ENCODE measurements at places on chromosomes 6 and 20.
A peak's percentile ranks its signal among the peaks of the same experiment; 100 is the strongest.

GRCh38 chr6:42338744-42339222 lies 112.9 kb downstream of the TRERF1 start:
- no peak for DNase-seq

GRCh38 chr6:268394-268935 lies 23.8 kb upstream of the DUSP22 start:
- no peak for DNase-seq

DNA sequence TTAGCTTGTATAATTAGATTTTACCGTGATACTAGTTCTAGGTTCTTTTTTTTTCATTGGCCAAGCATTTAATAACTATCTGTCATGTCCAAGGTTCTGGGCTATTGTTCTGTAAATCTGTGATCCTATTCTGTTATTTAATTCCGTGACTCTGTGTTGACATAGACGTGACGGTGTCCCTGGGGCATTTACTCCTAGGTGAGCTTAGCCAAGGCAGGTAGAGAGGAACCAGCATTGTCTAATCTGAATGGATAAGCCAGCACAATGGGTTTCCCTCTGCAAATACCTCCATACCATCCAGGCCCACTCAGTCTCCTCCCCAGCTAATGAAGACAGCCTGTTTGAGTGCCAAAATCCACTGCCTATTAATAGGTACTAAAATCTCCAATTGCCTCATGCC lies 8.9 kb upstream of the CDSN start:
- DNase-seq, result no peak

DNA sequence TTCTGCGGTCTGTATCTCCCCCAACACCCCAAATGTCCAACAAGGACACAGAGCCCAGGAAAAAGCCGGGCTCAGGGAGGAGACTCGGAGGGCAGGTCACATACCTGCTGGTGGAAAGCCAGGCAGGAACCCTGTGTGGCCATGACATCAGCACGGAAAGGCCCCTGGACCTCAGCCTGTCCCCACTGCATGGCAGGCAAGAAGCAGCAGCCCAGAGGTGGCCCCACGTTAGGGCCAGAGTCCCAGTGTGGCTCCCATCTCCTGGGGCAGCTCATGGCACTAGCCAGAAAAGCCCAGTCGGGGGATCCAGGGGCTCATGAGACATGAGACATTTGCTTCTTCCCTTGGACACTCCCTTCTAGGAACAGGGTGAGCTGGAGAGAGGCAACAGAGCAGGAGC lies 258.7 kb downstream of the DLL1 start:
- peak; percentile 8 for DNase-seq

DNA sequence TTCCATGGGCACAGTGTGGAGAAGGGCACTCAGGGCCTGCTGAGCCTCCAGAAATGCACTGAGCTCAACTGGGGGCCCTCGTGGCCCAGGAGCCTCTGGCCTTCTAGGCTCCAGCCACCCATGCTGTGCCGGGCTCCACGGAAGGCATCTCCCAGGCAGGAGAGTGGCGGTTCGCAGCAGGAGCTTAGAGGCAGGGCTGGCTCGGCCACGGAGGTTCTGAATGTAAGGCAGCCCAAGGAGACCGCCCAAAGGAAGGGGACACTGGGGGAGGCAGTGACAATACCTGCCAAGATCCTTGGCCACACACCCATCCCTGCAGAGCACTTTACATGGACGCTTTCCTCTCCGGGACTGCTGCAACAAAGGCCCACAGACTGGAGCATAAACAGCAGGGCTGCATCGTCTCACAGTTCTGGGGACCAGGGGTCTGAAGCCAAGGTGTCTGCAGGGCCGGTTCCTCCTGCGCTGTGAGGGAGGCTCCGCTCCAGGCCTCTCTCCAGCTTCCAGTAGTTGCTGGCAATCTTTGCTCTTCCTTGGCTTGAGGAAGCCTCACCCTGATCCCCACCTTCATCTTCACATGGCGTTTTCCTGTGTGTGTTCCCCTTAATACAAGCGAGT lies 128.2 kb upstream of the CDH4 start:
- no peak for DNase-seq

GRCh38 chr6:100554228-100554627 lies 89.5 kb upstream of the SIM1 start:
- DNase-seq, result no peak

DNA sequence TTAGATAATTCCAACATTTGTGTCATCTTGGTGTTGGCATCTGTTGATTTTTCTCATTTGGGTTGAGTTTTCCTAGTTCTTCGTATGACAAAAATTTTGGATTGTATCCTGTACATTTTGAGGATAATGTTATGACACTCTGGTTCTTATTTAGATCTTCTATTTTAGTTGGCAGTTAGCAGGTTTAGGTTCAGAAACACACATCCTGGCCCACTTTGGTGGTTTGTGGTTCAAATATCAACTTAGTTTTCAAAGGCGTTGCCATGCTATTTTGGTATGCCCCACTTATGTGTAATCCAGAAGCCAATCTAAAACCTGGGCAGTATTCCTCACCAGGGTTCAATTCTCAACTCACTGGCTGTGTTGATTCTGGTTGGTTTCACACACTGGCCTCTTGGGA lies 68.2 kb downstream of the NOX3 start:
- DNase-seq, result no peak

- DNase-seq, result peak; percentile 51
These were observed 45.4 kb downstream of the EZR start for GRCh38 chr6:158773581-158774449.

DNA sequence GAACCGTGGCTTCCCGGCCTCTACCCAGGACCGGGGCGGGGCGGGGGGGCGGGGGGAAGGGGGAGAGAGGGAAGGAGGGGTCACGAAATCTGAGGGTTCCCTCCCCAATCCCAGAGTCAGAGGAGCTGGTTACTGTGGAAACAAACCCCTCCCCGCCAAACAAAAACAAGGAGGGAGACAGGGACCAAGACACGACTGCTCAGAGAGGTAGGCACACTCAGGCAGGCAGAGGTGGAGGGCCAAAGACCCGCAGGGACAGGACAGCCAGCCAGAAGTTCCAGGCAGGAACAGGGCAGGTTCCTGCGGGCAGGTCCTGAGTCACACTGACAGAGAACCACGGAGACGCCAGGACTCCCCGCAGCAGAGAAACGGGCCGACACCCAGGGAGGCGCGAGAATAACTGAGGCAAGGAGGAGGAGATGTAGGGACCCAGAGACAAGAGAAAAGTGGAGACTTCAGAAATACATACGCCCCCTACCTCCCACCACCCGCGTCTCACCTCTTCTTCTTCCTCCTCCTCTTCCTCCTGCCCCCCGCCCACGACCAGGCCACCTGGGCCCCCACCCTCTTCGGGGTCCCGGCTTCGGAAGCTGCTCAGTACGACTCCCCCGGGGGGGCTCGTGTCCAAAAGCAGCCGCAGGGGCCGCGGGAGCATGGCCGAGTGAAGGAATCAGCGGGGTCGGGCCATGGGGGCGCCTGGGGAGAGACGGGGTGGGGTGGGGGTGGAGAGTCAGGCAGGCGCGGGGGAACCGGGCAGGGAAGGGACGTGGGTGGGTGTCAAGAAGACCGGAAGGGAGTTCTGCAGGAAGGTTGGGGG lies 578 bp downstream of the RGL2 start:
- peak; percentile 86 for DNase-seq

GRCh38 chr20:14820771-14821170 lies 483.4 kb upstream of the FLRT3 start:
- no peak for DNase-seq

DNA sequence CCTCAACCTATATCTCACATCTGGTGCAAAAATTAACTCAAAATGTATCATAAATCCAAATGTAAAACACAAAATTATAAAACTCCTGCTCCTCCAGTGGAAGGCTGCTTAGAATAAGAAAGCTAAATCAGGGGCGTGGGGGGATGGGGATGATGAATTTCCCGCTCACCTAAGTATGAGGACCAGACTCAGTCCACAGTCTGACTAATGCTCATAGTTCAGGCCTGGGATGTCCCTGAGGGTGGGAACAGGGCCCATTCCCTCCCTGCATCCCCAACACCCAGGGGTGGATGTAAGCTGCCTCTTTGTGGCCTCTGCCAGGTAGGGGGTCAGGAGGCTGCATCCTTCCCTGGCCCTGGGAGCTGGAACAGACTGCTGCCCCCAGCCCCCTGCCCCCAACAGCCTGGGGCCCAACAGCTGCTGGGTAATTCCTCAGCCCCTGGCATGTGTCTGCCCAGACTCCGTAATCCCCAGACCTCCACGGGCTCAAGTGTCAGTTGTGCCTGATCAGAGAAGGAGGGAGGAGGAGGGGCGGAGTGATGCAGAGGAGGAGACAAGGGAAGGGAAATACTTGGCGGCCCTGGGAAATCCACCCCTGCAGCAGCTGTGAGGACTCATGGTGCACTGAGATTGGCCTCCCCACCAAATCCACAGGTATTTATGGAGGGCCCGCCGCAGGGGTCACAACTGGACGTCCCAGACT lies 224.5 kb downstream of the PREX1 start:
- DNase-seq, result no peak

- DNase-seq, result no peak
These were observed 140.3 kb upstream of the RUNX2 start for GRCh38 chr6:45187836-45188235.

DNA sequence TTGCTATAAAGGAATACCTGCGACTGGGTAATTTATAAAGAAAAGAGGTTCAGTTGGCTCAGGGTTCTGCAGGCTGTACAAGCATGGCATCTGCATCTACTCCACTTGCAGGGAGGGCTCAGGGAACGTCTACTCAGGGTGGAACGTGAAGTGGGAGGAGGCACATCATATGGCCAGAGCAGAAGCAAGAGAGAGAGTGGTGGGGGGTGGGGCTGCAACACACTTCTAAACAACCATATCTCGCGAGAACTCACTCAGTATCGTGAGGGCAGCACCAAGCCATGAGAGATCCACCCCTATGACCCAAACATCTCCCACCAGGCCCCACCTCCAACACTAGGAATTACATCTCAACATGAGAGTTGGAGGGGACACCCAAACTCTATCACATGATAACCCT lies 109.8 kb upstream of the SCAF8 start:
- DNase-seq, result no peak

GRCh38 chr6:105207524-105208269 lies 27.9 kb upstream of the POPDC3 start:
- DNase-seq, result no peak

GRCh38 chr6:64074981-64075380 lies 439.4 kb downstream of the PHF3 start:
- DNase-seq, result no peak

GRCh38 chr20:57332105-57333089 lies 2.8 kb downstream of the SPO11 start:
- no peak for DNase-seq

DNA sequence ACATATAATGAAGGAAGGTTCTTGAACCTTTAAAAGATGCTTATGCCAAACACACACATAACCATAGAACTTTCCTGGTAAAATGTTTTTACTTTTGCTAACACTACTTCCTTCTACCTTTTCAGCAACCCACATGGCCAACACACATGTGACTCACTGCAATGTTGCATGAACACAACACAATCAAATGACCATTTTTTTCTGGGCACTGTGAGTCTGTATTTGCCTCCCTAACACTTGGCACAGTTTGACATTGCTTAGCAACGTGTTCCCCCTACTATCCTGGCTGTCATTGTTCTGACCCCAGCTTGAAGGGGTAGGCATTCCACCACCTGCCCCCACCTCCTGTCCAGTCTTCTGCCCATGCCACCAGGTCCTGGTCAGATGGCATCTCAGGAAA lies 204.8 kb upstream of the PRND start:
- DNase-seq, result no peak

- DNase-seq, result no peak
These were observed 4.9 kb downstream of the SPINT4 start for GRCh38 chr20:45727044-45727443.

DNA sequence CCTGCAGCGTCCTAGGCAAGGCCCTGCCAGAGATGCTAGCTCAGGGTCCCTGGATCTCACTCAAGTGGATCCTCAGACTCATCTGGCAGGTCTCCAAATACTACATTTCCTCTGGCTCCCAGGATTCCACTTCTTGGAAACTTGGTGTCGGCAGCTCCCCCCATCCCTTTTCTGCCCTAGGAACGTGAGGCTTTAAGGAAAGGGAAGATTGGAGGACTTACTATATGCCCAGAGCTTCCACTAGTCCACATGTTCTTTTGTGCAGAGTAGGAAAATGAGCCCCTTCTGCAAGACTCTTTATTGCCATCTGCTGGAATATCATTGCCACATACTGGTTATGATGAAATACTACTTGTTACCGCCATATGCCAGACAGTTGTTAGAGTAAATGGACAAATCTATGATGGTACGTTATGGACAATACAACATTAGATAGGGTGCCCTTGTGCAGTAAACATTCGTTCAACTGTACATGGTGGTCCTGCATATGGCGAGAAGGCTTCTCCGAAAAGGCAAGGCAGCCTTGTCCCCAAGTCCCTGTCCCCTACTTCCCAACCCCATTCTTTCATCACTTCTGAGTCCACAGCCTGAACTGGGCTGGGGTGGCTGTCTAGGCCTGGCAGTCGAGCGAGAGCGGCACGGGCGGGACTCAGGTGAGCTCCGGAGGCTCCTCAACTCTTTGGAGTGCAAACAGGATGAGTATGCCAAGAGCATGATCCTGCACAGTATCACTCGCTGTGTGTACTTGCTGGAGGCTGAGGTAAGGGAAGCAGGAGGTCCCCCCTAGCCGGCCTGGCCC lies 780 bp downstream of the ARMC12 start:
- DNase-seq, result no peak

DNA sequence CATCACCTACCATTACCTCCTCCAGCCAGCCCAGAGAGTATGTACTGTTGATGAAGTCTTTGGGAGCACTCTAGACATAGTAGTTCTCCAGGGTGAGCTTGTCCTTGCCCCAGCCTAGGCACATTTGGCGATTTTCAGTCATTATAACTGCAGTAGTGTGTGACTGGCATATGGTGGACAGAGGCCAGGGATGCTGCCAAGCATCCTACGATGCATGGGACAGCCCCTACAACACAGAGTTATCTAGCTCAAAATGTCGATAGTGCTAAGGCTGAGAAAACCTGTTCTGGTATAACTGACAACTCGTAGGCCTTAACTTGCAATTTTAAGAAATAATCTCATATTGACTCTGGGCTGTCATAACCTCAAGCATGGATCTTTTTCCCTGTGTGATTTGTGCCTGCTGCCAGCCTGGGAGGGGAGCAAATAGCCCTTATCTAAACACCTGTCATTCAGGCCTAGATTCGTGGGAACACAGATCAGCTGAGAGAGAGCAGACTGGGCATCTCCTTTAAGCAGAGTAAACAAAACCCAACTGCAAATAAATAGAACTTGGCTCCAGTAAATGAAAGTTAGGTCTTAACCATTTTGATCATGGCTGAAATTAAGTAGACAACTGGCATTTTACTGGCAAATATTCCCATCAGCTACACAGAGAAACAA lies 102.6 kb downstream of the SPTLC3 start:
- no peak for DNase-seq

- DNase-seq, result no peak
These were observed 114.0 kb upstream of the HDGFL1 start for GRCh38 chr6:22455378-22455777.

GRCh38 chr6:32050562-32050961 lies 12.3 kb downstream of the CYP21A2 start:
- no peak for DNase-seq

- no peak for DNase-seq
These were observed 20.1 kb downstream of the C6orf163 start for GRCh38 chr6:87364602-87365252.

DNA sequence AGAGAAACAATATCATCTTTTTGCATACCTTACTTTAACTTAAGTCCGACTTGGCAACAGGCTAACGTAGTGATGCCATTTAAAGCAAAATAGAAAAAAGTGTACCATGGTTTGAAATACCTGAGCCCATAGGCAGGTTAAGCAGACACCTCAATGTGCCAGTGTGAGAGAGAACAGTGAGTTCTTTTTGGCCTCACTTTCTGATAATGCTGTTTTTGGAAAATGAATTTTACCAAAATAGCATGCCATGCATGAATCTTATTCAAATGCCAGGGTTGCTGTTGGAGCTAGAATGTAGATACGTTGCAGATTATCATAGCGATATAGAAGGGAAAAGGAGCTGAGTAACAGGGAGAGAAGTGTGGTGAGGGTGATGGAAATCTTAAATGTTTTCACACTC lies 170.2 kb downstream of the OTOR start:
- DNase-seq, result no peak
